ENCODE measurements at places on chromosomes 12 and 14. TPM values are rescaled to one million over a fixed set of nuclear protein-coding genes. Genes with fewer than 3 reads are reported as not detected.

The MYH6 gene
- polyA plus RNA-seq: 0.35 TPM

The KRT77 gene
- polyA plus RNA-seq: not detected

The SYNDIG1L gene
- polyA plus RNA-seq: 0.29 TPM

The ETFBKMT gene
- polyA plus RNA-seq: 4.2 TPM

DNA sequence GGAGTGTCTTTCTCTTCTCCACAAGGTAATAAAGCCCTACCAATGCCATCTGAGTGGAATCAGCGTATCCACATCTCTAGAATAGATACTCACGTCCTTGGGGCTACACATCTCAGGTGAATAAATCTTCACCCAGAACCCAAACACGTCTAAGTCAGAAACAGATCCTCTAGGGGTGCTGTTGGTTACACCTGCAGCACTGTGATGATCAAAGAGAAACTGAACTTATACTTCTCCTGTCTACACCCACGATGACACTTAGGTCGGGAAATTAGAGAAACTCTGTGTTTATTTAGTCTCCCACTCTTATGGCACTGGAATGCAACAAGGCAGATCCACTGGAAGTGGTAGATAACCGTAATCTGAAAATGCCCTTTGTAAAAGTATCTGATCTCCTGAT lies 46.2 kb downstream of the WIF1 start:
- no peak for DNase-seq

DNA sequence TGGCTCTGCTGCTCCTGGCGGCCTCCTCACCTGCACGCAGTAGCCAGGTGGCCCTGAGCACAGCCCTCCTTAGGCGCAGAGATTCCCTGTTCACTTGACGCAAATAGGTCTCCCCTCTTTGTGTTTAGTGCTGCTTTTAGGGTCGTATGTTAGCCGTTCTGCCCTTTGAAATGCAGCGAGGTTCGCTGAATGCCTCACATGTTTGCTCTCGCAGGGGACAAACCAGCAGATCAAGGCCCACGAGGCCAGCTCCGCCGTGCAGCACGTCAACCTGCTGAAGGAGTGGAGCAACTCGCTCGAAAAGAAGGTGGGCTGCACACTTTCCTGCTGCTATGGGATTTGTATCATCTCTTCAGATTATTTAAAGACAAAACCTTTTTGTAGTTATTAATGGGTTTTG lies 31.4 kb upstream of the AMN start:
- DNase-seq: no peak

DNA sequence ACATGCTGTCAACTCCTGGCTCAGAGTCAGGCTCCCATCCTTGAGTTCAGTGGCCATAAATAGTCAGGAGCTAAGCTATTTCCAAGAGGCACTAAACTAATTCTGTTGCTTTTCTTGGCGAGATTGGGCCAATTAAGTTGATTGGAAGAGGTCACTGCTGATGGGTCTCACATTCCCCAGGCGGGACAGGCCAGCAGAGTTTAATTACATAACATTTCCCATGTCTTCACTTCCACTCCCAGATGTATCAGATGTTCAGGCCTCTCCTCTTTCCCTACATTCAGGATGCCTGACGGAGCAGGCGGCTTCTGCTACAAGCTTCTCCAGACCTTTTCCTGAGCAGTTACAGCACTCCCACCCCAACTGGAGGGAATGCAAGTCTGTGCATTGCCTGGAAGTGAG lies 5.3 kb downstream of the NTF3 start:
- DNase-seq: no peak

DNA sequence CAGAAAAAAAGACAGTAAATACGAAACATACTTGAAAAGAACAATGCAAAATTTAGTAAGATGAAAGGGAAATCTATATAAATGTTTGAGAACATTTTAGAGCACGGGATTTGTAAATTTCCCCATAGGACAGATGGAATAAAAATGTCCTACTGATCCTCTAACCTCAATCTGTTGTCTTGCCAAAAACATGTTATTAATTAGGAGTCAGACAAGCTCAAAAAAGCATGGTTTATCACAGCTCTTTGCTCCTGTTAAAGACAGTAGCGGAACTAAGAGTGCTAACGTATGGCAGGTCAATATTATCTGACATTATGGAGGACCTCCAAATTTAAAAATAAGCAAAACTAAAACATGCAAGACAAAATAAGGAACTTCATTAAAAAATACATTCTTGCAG lies 12.9 kb downstream of the GMFB start:
- no peak for DNase-seq

DNA sequence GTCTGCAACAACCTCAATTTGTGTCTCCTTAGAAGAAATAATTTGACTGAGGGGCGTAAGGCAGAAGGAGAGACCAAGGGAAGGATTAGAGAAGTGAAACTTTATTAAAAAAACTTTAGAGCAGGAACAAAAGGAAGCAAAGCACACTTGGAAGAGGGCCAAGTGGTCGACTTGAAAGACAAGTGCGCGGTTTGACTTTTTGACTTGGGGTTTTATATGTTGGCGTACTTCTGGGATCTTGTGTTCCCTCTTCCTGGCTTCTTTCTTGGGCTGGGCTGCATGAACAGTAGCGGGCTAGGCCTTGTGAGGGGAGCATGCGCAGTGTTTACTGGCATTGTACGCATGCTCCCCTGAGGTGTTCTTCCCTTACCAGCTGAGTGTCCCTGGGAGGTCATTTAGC lies 369.3 kb upstream of the DCN start:
- DNase-seq: no peak

DNA sequence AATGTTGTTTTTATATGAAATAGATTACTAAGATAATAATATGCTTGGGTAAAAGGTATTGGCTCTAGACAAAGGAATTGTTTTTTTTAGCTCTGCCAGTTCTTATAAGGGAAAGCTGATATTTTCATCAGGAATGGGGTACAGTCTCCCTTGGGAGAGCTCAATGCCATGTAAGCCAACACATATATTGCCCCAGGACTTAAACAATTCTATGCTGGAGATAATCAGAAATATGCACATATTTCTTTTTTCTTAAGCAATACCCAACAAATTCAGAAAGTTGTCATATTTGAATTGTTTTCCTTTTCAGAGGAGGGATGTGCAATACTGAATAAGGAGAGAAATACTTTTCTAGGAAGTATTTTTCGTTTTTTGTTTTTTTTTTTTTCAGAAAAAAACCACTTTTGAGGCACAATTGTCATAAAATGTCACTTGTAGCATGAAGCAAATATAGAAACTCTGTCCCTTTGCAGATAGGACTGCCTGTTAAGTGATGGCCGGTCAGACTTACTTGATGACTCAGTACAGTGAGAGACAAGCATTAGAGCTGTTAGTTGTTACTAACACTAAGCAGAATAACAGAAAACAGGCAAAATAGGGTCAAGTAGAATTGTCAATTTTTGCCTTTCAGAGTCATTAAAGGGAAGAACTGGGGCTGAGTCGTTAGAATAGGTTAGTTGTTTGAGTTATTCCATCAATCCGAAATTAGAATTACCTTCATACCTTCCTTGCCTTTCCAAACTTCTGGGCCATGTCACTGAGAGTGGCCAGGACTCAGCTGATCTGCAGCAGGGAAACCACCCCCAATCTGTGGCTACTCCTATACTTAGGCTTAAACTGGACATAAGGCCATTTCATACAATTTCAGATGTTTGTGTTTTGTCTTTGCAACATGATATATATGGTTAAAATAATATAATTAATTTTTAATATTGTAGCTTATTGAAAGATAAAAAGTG lies 168.1 kb downstream of the SLC38A4 start:
- DNase-seq: no peak

DNA sequence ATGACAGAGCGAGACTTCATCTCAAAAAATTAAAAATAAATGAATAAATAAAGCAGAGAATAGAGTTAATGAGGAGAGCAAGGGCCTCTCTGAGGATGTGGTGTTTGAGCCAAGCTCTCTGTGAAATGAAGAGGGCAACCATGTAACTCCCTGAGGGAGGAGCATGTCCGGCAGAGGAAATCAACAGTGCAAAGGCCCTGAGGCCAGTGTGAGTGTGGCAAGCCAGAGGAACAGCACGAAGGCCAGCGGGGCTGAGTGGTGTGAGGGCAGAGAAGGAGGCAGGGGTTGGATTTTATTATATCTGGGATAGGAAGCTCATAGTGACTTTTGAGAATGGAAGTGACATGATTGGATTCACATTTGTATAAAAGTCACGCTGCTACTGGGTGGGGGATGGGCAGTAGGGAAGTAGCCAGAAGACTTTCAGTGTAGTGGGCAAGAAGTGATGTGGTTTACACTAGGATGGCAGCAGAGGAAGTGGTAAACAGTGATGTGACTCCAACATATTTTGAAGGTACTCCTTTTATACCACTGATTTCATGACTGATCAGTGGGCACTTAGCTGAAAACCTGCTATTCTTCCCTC lies 10.3 kb upstream of the LRP1-AS start:
- no peak for DNase-seq

GRCh38 chr12:103538397-103538796 lies 42.6 kb upstream of the C12orf42 start:
- no peak for DNase-seq

Data from left renal cortex interstitium (tissue), 4 donors.